ENCODE measurements at places on chromosomes 5 and 9.

DNA sequence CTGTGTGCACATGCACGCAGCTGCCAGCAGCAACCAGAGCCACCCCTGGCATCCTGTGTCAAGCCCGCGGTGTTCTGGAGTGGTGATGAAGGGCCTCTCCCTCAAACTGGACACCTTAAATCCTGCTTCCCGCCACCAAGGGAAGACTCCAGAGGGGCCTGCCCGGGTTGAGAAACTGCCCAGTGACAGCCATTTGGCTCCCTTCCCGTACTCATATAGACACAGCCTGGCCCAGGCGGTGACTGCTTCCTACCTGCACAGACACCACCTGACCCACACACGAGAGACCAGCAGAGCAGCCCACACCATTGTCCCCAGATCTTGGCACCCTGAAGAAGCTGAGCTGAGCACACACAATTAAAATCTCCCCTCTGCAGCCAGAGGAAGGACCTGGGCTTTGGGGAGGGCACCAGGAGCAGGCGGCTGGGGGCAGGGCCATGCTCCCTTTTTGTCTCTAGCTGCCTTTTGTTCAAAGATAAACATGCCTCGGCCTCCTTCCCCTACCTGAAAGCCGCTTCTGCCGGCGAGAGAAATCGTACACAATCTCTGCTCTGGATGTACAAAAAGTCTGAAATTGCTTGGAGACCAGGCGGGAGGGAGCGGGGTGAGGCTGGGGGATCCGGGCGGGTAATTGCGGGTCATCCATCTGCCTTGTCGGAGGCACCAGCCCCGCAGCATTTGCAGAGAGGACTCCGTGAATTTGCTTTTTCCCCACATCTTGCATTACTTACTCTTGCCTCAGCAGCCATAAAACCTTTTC is 78.4 kb downstream of the TSPAN17 start:
- no peak for DNase-seq

DNA sequence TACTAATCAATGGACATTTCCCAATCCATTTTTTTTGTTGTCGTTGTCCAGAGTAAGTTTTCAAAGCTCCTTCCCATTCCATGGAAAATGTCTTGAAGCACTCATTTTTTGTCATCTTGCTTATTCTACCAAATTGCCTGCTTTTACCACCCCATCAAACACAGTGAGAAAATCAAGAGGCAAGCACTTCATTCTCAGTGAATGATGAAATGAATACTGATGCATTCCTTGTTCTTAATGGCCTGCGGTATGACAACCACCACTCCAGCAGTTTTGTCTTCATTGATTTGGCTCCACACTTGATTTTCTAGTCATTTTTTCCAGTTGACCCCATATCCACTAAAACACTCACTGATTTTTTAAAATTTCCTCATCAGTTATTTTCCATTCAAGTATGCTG is 193.5 kb upstream of the ANKH start:
- no peak for DNase-seq

DNA sequence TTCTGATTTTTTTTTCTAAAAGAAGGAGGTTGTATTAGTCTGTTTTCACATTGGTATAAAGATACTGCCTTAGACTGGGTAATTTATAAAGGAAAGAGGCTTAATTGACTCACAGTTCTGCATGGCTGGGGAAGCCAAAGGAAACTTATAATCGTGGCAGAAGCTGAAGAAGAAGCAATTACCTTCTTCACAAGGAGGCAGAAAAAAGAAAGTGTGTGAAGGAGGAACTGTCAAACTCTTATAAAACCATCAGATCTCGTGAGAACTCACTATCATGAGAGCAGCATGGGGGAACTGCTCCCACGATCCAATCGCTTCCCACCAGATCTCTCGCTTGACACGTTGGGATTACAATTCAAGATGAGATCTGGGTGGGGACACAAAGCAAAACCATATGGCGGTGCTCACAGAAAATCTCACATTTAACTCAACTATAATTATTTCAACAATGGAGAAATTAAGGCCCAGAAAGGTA is 27.1 kb downstream of the DPYSL3 start:
- no peak for DNase-seq

DNA sequence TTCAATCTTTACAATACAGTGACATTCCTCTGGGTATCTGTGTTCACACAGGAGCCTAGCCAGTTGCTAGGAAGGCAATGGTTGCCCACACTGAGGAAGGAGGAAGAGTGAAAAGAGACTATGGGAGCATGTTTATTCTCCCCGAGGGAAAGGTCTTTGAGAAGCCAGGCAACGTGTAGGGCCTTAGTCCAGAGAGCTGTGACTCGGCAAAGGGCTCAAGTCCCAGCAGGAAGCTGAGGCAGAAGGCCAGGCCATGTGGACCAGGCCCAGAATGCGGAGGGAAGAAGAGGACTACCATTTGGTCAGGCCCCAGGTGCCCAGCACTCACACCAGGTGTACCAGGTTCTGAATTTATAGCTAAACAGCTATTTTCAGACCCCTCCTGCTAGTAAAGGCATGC is 136.6 kb upstream of the DMAC1 start:
- DNase-seq = no peak

- no peak for DNase-seq
Measured at GRCh38 chr9:81578606-81579005, 110.7 kb downstream of the TLE1 start.

DNA sequence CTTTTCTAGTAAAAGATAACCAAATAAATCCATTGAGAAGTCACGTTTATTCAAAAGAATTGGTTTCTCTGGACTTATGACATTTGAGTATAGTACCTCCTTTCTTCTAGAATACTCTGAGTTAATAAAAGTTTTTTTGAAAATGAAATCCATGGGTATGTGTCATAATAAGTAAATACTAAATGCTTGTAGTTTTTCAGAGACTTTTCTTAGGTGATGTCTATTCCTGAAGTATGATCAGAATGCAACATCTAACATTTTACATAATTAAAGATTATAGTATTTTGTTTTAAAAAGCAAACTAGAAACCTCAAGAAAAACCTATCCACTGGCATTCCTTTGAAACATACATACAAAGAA is 63.2 kb downstream of the NFIB start:
- DNase-seq = no peak

DNA sequence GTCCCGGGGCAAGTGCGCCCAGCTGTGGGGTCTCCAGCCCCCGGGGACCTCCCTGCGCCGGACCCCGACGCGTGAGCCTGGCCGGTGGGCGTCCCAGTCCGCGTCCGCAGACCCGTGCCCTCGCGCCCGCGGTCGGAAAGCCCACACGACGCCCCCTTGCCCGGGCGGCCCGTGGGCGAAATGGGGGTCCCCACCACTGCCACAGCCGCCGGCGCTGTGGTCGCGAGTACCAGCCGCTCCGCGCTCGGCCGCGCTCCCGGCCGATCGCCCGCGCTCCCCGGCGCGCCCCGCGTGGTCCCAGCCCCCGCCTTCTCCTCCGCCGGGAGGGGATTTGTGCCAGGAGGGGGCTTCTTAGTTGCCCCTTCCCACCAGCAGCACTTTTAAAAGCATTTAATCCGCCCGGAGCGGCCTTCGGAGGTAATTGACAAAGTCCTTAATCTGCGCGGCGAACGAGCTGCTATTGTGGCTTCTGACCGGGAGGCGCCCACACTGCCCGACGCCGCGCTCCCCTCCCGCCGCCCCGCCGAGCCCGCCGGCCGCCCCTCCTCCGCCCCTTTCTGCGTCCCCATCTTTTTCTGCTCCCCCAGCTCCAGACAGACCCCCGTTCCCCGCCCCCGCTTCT is 469 bp upstream of the FIBCD1 start:
- DNase-seq = no peak

DNA sequence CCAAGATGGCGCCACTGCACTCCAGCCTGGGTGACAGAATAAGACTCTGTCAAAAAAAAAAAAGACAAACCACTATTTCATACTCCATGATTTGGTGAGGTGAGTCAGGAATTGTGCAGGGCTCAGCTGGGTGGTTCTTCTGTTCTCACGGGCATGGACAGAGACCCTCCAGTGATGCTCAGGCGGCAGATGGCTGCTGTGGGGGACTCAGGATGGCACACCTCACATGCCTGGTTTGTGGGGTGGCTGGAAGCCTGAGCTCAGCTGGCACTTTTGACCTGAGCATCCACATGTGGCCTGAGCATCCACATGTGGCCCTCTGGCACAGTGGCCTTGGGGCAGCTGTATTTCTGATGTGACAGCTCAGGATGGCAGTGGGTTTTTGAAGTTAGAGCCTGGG is 217.2 kb downstream of the IRX2 start:
- DNase-seq = no peak

DNA sequence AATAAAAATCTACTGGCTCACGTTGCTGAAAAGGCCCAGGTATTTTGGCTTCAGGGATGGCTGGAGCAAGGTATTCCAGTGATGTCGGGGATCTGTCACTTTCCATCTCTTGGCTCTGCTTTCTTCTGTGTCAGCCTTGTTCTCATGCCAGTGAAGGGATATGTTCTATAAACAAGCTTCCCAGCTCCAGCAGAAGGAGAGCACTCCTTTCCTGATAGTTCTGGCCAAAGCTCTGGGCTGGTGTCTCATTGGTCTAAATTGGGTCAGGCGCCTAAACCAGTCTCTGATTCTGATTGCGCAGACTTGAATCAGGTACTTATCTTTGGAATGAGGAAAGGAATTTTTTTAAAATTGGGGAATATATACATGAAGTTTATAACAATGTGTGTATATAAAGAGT is 5.1 kb downstream of the SNX30 start:
- DNase-seq = no peak

DNA sequence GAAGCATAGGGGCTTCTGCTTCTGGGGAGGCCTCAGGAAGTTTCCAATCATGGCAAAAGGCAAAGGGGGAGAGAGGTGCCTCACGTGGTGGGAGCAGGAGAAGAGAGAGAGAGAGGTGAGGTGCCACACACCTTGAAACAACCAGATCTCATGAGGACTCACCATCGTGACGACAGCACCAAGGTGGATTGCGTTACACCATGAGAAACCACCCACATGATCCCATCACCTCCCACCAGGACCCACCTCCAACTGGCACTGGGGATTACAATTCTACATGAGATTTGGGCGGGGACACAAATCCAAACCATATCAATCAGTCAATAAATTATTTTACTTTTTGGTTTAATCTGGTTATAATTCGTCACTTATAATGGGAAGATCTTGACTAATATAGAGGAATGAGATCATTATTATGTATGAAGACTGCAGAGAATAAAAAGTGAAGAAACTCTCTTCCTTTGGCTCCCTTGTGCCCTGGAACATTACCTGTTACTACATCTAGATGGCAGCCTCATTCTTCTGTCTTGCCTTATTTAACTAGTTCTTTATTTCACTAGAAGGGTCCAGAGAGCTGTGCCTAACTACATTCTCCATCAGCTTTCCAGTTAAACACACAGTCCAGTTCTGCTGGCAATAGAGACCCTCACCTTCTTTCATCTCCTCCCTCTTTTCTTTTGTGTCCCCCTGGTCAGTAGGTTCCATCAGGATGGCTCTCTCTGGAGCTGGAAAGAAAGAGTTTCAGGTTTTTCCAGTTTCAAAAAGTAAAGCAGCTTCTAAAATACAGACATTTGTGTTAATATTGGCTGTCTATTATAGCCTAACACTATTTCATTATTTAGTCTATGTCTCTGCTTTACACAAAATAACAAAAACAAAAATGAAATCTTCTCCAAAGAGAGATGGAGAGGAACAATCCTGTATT is 21.7 kb upstream of the SPINK7 start:
- no peak for DNase-seq

DNA sequence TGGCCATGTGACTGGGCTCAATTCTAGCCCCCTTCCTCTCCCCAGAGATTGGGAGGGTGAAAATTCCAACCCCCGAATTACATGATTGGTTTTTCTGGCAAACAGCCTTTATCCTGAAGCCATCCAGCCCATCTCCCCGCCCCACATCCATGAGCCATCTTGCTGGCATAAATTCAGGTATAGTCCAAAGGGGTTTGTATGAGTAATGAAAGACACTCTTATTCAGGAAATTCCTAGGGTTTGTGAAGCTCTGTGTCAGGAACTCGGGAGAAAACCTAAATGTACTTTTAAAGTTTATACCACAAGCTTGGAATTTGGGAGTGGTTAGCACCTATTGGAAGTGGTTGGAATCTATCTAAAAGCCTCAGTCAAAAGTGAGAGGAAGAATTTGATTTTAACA is 80.6 kb upstream of the SIMC1 start:
- no peak for DNase-seq

GRCh38 chr9:108568093-108568492 is 287.7 kb downstream of the ACTL7B start:
- DNase-seq = no peak

GRCh38 chr5:124748687-124749594 is 2.5 kb upstream of the ZNF608 start:
- no peak for DNase-seq

DNA sequence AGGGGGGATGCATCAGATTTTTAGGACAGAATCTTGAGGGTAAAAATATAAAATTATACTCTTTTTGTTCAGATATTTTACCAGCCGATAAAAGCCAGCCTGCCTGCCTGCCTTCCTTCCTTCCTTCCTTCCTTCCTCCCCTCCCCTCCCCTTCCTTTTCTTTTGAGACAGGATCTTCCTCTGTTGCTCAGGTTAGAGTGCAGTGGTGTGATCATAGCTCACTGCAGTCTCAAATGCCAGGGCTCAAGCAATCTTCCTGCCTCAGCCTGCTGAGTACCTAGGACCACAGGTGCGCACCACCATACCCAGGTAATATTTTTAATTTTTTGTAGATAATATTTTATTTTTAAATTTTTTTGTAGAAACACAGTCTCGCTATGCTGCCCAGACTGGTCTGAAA is 330.0 kb downstream of the CCDC171 start:
- no peak for DNase-seq

DNA sequence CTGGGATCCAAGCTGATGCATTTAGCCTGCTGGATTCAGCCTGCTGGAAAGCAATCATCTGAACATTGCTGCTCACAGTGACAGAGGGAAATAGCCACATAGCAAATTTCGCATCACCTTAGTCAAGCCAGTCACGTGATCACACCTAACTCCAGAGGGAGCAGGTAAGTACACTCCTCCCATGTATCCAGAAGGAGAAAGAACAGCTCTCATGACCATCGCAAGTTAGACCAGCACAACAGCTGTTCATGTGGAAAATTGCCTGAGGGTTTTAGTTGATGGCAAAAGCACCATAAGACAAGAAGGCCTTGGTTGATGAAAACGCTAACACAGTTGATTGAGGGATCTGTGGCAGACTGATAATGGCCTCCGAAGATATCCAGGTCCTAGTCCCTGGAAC is 34.2 kb upstream of the MYO10 start:
- no peak for DNase-seq

DNA sequence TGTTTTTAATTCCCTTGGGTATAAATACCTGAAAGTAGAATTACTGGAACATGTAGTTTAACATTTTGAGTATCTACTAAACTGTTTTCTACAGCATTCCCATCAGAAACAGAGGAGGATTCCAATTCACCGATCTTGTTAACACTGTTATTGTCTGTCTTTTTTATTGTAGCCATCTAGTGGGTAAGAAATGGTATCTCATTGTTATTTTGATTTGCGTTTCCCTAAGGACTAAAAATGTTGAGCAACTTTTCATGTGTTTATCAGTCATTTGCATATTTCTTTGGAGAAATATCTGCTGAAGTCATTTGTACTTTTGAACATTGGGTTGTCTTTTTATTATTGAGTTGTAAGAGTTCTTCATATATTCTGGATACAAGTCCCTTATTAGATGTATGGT is 135.2 kb upstream of the NFIL3 start:
- DNase-seq = no peak

- DNase-seq = no peak
Measured at GRCh38 chr9:131824155-131824594, 84.3 kb upstream of the RAPGEF1 start.

- DNase-seq = no peak
Measured at GRCh38 chr9:5652821-5653220, 23.9 kb downstream of the RIC1 start.
